ENCODE measurements at places on chromosomes 1 and 21.

DNA sequence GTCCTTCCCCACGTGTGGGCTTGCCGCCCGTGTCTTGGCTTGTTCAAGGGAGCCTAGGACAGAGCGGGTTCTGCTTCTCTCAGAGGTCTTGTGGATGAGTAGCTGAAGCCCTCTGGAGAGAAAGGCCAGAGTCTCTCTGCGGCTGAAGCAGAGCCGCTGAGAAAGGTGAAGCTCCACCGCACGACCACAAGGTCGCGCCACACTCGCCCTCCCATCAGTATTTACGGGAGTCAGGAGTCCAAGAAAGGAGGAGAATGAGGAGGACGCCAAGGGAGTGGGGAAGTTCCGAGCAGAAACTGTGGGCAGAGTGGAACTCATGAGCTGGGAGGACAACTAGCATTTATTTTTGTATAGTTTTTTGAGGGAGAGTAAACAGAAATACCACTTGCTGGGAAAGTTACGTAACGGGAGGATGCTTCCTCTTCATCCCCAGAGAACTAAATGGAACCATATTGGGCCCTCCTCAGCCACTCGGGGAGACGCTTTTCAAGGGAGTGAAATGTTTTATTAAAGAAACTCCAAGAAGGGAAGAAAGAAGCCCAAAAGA lies 51.6 kb upstream of the HAO2 start:
- DNase-seq: no peak

- DNase-seq: no peak
These were observed 46.8 kb downstream of the ELAVL4 start for GRCh38 chr1:50155541-50155940.

GRCh38 chr1:231242516-231243198 lies 1.6 kb downstream of the GNPAT start:
- no peak for DNase-seq

- DNase-seq: no peak
These were observed 54.5 kb downstream of the CD34 start for GRCh38 chr1:207856276-207857023.

DNA sequence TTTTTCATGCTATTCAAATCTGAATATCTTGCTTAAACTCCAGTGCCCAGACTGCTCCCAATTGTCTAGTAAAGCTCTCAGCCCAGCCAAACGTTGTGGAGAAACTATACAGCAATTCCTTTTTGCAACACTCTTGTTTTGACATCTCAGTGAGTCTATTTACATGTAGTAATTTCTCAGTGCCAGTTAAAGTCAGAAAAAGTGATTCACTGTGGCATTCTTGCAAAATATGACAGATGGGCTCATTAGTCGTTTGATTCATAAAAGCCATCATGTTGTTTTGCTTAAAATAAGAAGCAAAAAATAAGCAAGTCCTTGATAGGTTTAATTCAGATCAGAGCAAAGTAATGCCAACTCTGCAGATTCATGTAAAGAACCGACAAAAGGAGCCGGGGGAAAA lies 20.7 kb upstream of the TMPRSS15 start:
- DNase-seq: no peak

GRCh38 chr1:210558302-210558701 lies 229.6 kb downstream of the HHAT start:
- no peak for DNase-seq

DNA sequence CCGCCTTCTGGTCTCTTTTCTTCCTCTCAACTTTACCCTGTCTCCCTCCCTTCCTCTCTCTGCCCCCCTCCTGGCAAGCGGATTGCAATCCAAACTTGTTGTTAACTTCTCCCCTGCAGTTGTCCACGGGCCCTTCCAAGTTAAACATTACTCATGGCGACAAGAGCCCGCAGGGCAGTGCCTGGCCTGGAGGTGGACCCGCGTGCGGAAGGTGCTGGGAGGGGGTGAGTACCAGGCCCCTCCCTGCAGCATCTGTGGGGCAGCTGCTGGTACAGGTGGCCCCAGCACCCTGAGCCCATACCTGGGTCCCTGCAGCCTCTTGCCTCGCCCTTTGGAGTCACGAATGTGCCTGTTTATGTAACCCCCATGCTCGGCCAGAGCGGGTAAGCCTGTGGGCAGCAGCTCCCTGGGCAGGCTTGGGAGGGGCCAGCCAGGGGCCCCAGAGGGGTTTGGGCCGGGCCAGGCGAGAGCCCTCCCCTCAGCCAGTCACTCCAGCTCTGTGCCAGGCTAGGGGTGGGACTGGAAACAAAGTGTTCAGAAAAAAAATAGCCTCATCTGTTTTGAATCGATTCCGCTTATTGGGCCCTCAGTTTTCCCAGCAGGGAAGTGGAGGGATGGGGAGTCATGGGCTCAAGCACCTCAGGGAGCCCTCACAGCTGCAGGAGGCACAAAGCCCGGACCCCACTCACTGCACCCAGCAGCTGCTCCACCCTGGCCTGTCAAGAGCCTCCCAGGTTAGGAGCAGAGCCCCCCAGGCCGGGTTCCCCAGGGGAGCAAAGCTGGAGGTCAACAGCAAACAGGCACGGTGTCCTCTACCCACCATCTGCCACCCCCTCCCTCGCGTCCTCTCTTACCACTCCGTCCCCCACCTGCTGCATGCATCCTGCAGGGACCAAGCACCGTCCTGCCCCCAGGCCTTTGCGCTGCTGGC lies 14.0 kb upstream of the FAAP20 start:
- no peak for DNase-seq

DNA sequence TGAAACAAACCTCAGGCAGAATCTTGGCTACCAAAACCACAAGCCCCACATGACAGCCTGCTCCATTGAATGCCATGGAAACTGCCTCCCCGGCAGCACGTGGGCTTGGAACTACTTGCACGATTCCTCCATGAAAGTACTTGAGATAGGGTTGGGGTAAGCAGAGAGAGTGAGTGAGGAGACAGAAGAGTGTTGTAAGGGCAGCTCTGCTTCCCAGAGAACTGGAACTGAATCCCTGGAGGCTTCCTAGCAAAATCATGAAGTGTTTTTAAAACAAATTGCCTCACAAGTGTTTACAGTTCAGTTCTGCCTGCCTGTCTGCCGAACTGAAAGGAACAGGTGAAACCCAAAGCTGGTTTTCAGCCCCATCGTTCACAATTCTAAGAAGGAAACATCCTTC lies 35.3 kb upstream of the DNASE2B start:
- no peak for DNase-seq

DNA sequence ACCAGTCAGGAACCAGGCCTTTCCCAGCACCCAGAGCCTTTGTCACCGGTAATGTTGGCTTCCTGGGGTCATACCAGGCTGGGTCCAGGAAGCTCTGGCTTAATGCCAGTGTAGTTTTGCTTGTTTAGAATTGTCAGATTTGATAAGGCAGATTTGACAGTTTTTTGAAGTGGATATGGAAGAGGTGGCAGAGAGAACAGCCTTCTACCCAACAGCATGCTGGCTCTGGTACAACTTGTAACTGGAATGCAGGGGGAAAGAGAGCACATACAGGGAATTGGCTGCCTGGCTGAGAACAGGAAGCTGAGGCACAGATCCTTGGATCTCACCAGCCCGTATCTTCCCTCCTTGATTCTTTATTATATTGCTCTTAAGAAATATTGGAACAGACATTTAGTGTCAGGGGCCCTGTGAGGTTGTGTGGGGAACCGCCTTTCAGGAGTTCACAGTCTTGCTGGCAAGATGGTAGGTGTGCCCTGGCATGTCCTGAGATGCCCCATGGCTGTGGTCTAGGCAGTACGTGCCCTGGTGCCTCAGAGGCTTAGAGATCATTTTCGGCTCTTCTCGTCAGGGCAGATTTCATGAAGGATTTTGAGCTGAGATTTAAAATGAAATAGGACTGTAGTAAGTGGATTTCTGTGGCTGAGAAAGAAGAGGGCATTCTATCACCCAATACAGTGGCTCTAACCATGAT lies 227.0 kb downstream of the PBX1 start:
- no peak for DNase-seq

DNA sequence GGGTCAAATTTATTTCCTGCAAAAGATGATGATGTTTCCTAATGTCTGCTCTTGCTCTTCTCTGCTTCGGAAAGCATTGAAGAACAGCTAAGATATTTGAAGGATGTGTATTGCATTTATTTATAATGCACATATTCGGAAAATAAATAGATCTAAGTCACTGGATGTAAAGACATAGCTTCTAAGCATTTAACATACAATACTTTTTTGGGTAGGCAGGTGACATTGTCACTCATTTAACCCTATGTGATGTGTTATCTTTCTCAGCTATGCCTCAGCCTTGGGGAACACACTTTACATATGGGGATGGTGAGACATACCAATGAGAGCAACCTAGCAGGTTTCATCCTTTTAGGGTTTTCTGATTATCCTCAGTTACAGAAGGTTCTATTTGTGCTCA lies at the start of gene OR2G2:
Gene OR2G2 (plus strand): TSS at position 301 of the 400 bp plus-strand sequence. CDS start 0 bp downstream, at position 301.
- DNase-seq: no peak

DNA sequence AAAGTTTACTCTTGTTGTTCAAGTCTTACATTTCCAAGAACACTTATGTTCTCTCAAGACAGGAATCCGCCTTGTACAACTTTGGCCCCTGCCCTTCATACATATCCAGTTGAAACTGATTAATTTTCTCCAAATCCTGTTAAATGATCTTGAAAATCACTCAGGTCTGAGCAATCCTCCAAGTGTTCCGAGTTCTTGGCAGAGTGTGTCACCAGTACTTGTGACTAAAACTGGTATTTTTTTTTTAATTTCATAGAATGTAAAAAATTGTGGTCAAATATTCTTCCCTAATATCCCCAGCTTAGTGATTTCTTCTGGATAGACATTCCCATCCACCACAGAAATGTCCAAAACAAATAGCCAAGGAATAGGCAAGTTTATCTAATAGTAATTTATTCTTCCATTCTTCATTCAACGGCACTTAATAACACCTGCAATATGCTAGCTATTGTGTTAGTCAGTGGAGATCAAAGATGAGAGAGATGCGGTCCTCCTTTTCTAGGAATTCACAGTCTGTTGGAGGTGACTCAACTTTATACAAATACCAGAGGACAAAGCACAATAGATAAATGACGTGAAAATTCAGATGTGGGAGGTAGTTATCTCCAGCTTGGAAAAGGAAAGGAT lies 71.4 kb downstream of the DIRAS3 start:
- DNase-seq: no peak

DNA sequence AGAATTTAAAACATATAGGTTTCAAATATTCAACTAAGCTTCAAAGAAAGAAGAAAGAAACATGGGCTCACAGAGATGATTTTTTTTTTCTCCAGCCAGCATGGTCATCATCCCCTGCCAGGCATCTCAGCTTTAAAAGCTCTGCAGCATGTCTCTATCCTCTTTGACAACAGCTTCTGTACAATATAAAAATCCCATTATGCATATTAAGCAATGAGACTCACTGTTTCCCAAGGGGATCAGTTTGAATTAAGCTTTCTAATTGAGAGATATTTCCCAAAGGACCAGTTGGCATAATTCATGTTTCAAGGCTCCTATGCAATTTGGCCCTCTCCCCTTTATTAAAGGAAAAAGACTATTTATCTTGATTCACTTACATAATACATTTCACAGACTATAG lies 220.3 kb downstream of the GRIK1 start:
- DNase-seq: no peak

GRCh38 chr1:7011826-7012225 lies 226.6 kb downstream of the CAMTA1 start:
- DNase-seq: no peak

- no peak for DNase-seq
These were observed 11.1 kb downstream of the F3 start for GRCh38 chr1:94530373-94530878.

DNA sequence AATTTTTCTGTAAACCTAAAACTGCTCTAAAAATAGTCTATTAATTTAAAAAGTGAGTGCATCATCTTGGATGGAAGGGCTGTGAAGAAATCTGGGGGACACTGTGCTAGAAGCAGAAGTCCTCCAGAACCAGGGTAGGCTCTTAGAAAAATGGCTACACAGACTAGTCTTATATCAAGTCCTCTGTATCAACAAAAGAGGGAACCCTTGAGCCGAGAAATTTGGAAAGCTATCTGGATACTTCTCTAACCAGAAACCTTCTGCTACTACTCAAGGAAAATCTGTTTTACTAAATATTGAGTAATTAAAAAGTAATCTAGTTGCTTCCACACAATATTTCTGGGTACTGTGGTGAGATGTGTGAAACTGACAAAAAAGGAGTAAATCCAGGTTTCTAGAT lies 92.1 kb downstream of the WDR3 start:
- DNase-seq: no peak

- no peak for DNase-seq
These were observed 3.1 kb downstream of the PRUNE1 start for GRCh38 chr1:151011154-151011850.

DNA sequence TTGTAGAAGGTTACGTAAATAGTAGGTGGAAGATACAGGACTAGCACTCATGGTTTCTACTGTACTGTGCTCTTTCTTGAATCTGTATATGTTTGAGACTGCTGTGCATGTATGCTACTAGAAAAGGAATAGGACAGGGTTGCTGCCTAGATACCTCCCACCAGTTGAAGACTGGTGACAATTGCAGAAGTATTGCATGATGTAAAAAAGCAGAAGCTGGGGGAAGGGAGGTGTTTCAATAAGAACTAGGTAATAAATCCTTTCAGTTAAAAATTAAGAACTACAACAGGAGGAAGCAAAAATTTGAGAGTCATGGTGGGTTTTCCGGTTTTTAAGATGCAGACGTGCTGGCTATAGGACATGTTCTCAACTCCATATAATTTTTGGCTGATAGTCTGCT lies 88.1 kb downstream of the CCDC30 start:
- DNase-seq: no peak

DNA sequence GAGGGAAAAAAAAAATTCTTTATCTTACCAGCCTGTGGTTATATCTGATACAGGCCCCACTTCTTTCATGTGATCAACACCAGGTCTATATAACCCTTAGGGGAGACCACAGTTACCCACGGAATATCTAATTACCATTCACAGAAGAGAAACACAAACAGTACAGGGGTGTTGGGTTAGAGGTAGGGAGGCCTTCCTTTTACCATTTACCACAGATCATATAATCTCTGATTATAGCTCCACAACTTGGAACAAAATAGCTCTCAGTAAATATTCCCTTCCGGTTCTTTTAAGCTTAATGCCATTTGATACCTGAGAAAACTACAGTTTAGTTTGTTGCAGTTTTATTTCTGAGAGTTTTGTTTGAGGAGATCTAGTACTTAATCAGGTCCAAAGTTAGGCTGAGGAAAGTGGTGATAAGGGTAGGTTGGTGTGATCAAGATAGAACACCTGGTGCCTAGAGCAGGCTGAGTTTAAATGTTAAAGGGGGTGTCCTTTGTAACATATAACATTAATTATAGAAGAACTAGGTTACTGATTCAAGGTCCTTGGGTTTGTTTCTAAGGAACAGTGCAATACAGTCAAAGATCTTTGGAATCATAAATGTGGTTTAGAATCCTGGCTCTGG lies 14.1 kb downstream of the EPB41 start:
- DNase-seq: no peak

- DNase-seq: no peak
These were observed 364.8 kb upstream of the ESRRG start for GRCh38 chr1:217088011-217088410.

Measured in retina (tissue), 1 donor.